CD8-positive, alpha-beta memory T cell (primary cell): ENCODE measurements at places on chromosomes 7 and 10. TPM values are rescaled to one million over a fixed set of nuclear protein-coding genes. Genes with fewer than 3 reads are reported as not detected.

DNA sequence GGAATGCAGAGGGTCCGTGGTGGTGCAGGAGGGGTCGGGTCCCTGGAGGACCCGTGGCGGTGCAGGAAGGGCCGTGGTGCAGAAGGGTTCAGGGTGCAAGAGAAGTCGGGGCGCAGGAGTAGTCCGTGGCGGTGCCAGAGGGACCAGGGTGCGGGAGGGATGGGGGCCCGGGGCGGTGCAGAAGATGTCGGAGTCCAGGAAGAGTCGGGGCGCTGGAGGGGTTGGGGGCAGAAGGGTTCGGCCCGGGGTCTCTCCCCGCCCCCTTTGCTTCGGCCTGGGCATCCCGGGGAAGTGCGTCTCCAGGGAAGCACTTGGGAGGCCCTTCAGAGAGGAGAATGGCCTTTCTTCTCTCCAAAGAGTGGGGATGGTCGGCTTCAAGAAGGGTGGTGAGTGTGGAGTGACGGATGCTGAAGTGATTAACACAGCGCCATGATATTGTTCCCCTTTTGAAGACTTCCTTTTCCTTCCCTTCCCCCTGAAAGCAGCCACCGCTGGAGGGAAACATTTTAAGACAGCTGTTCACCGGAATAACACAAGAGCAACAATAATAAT, 997 bp downstream of the WDR37 start:
- H3K36me3 ChIP-seq: peaks cover 5% of the 10 kb centered on the region
- H3K27ac ChIP-seq: peak overlapping the region; percentile 96
- H3K27me3 ChIP-seq: no peaks in the 10 kb centered on the region
- H3K4me3 ChIP-seq: peak overlapping the region; percentile 88
- DNase-seq: no peak

- H3K27me3 ChIP-seq: no peaks in the 10 kb centered on the region
- no peak overlapping the region for H3K4me3 ChIP-seq
- no peak for DNase-seq
- H3K36me3 ChIP-seq: no peaks in the 10 kb centered on the region
- H3K27ac ChIP-seq: no peak overlapping the region
- H3K4me1 ChIP-seq: no peaks in the 10 kb centered on the region
Observed at GRCh38 chr7:141624763-141625162, 73.6 kb downstream of the AGK start.

Gene GJD4
- not detected for total RNA-seq

- no peaks in the 10 kb centered on the region for H3K36me3 ChIP-seq
- DNase-seq: no peak
- H3K4me1 ChIP-seq: no peaks in the 10 kb centered on the region
Observed at GRCh38 chr10:36256948-36257356, 614.9 kb upstream of the FZD8 start.

- H3K4me1 ChIP-seq: no peaks in the 10 kb centered on the region
- H3K27me3 ChIP-seq: no peaks in the 10 kb centered on the region
- no peaks in the 10 kb centered on the region for H3K36me3 ChIP-seq
- DNase-seq: no peak
Observed at GRCh38 chr7:91892821-91893340, 12.4 kb upstream of the MTERF1 start.

- no peaks in the 10 kb centered on the region for H3K4me1 ChIP-seq
- H3K36me3 ChIP-seq: no peaks in the 10 kb centered on the region
- H3K27ac ChIP-seq: no peak overlapping the region
- H3K27me3 ChIP-seq: no peaks in the 10 kb centered on the region
Observed at GRCh38 chr7:80794631-80795573, 123.9 kb downstream of the SEMA3C start.

Gene FAM180A
- total RNA-seq: not detected

Gene SEMA3C
- not detected for total RNA-seq

GRCh38 chr7:151012911-151013347, 11.4 kb downstream of the ATG9B start:
- peaks cover 93% of the 10 kb centered on the region for H3K4me1 ChIP-seq
- peak; percentile 45 for DNase-seq
- no peak overlapping the region for H3K4me3 ChIP-seq
- H3K27ac ChIP-seq: peak overlapping the region; percentile 79
- no peaks in the 10 kb centered on the region for H3K36me3 ChIP-seq

Gene TSPAN33
- total RNA-seq: 23.6 TPM

DNA sequence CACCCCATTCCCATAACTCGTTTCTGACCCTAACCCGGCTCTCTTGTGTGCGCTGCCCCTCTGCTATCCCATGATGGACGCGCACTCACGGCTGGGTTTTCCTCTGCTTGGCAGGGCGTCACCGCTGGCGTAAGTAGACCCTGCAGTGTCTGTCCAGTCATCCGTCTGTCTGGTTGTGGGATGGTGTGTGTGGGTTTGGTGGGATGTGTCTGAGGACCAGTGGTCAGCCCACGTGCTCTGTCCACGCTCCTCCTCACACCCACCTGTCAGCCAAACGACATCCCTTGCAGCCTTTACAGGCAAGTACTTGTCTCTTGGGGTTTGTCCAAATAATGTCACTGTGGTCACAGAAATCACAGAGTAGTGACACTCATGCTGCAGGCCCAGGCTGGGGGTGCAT, 20.8 kb downstream of the LDB3 start:
- H3K27me3 ChIP-seq: no peaks in the 10 kb centered on the region
- H3K4me3 ChIP-seq: no peak overlapping the region
- no peaks in the 10 kb centered on the region for H3K36me3 ChIP-seq
- no peak overlapping the region for H3K27ac ChIP-seq
- no peak for DNase-seq

- no peak overlapping the region for H3K27ac ChIP-seq
- no peaks in the 10 kb centered on the region for H3K27me3 ChIP-seq
- H3K4me3 ChIP-seq: no peak overlapping the region
- H3K36me3 ChIP-seq: no peaks in the 10 kb centered on the region
- no peaks in the 10 kb centered on the region for H3K4me1 ChIP-seq
Observed at GRCh38 chr10:12466704-12467305, 117.5 kb downstream of the CAMK1D start.

Gene NPSR1
- total RNA-seq: not detected

DNA sequence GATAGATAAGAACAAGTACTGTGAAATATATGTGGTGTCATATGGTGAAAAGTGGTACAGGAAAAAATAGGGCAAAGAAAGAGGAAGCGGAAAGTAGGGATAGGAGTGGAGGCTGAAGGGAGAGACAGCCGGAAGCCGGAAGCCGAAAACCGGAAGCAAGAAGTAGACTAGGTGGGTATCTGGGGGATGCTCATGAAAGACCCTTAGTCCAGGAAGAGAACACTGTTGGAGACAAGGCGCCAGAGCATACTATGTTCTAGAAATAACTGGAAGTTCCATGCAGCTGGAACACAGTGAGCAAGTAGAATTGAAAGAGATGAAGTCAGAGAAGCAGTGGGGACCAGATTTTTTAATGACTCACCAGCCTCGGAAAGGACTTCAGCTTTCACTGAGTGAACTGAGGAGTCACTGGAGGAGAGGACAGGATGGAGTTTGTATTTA, 22.5 kb downstream of the ST8SIA6 start:
- H3K27me3 ChIP-seq: no peaks in the 10 kb centered on the region
- no peaks in the 10 kb centered on the region for H3K36me3 ChIP-seq
- no peak overlapping the region for H3K4me3 ChIP-seq

Gene CTAGE4
- 1.8 TPM for total RNA-seq

DNA sequence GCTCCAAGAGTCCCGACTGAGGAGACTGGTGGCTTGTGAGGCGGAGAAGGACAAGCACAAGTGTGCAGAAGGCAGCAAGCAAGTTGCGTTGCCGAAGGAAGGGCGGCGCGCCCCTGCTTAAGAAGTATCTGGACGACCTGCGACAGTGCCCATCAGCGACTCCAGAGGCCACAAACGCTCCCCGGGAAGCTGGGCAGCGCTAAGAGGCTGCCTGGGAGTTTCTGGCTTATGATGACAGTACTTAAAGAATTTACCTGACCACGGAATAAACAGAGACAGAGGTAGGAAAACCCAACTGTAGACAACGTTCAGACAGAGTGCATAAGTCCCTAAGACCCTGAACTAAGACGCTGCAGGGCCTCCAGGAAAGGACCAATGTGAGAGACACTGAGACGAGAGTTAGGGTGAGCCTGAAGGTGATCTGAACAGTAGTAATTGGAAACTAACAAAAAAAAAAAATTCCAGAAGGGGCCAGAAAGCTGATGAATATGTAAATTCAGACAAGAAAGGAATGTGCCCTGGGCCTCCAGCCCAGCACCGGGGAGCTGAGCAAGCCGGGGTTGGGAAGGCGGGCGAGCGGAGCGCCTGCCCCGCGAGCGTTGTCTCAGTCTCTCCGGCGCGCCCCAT, 1.0 kb downstream of the OSBPL3 start:
- no peak for DNase-seq
- peaks cover 45% of the 10 kb centered on the region for H3K4me1 ChIP-seq
- no peaks in the 10 kb centered on the region for H3K36me3 ChIP-seq

Gene CYP2W1
- not detected for total RNA-seq

Gene SLC13A1
- total RNA-seq: not detected
